Caco-2 (cell line): ENCODE measurements at places on chromosomes 11 and 22. TPM values are rescaled to one million over a fixed set of nuclear protein-coding genes. Genes with fewer than 3 reads are reported as not detected.
A peak's percentile ranks its signal among the peaks of the same experiment; 100 is the strongest.

The FCHSD2 gene
- total RNA-seq: 27.2 and 32.7 TPM in 2 replicates

DNA sequence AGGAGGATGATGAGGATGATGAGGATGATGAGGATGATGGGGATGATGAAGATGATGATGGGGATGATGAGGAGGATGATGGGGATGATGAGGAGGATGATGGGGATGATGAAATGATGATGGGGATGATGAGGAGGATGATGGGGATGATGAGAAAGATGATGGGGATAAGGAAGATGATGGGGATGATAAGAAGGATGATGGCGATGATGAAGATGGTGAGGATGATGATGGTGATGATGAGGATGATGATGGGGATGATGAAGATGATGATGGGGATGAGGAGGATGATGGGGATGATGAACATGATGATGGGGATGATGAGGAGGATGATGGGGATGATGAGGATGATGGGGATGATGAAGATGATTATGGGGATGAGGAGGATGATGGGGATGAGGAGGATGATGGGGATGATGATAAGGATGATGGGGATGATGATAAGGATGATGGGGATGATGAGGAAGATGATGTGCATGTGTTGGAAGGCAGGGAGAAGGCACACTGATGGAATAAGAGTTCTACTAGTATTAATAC is 78.9 kb upstream of the MTMR2 start:
- DNase-seq: no peak

GRCh38 chr22:37428649-37429586 is 1.6 kb upstream of the ELFN2 start:
- peak; percentile 62 for DNase-seq

DNA sequence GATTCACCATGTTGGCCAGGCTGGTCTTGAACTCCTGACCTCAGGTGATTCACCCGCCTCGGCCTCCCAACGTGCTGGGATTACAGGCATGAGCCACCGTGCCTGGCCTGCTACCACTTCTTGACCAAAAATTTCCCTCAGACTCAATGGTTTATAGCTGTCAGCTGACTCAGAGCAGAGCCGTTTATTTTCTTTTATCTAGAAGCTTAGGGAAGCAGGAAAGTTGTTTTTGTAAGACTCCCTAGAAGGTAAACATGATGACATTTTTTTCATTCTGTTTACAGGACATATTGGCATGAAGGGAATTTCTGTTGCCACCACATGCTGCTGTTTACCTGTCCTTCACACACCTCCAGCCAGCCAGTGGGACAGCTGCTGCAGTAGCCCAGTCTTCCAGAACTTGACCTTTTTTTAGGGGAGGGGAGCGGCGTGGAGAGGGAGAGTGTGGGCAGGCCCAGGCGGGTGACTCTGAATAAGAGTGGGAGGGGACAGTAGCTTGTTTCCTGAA is 56.1 kb upstream of the PTPRJ start:
- DNase-seq: peak; percentile 63

GRCh38 chr22:25334162-25334490 is 114.7 kb downstream of the CRYBB2 start:
- DNase-seq: peak; percentile 55

DNA sequence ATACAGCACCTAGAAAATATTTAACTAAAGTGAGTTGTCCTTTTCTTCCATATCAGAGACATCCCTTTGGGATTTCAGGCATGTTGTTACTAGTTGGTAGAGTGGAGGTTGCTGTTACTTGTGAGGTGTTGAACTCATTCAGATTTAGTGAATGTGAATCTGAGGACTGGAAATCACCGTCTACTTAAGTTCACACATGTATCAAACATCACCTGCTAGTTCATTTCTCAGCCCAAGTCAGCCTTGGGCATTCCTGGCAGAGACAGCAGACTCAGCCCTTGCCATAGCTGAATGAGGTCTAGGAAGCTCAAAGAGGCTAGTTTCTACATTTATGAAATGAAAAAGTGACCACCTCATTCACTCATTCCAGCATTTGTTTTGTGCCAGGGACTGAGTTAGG is 9.7 kb downstream of the KDELR3 start:
- no peak for DNase-seq

- DNase-seq: peak; percentile 15
These were observed 28.6 kb upstream of the RASL10A start for GRCh38 chr22:29344137-29344536.

DNA sequence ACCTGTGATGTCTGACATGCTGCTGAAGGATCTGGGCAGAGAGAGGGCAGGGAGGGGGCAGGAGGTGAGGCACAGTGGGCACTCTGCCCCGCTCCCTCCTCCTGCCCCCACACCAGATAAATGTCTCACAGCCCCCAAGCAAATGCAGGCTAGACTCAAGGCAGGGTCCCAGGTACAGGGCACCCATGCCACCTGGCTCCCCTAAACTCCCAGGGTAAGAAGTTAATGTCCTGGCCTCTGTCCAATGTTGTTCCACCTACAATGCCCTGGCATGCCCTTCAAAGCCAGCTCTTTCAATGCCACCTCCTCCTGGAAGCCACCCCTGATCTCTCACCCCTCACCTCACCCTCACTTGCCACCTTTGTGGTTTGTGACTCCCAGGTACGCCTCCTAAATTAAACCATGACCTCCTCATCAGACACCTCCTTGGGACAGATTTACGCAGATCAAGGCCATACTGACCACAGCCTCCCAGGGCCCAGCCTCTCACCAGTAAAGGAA is 16.0 kb downstream of the CARD10 start:
- no peak for DNase-seq

DNA sequence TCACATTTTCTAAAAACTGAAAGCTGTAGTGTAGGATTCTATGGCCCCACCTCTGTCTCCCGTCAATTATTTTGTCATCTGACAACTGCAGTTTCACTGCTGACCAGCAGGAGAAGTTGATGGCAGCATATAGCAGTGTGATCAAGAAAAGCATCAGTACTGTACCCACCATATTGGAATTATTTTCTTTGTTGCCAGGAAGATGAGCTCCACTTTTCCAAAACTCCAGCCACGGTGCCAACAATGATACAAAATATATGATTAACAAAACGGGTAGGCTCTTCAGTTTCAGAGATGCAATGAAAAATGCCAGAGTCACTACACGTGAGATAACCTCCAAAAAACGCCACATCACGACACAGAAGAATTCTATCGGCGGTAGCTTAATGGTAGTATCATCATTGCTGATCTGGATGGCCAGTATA is 41.3 kb downstream of the XKR3 start:
- DNase-seq: no peak

DNA sequence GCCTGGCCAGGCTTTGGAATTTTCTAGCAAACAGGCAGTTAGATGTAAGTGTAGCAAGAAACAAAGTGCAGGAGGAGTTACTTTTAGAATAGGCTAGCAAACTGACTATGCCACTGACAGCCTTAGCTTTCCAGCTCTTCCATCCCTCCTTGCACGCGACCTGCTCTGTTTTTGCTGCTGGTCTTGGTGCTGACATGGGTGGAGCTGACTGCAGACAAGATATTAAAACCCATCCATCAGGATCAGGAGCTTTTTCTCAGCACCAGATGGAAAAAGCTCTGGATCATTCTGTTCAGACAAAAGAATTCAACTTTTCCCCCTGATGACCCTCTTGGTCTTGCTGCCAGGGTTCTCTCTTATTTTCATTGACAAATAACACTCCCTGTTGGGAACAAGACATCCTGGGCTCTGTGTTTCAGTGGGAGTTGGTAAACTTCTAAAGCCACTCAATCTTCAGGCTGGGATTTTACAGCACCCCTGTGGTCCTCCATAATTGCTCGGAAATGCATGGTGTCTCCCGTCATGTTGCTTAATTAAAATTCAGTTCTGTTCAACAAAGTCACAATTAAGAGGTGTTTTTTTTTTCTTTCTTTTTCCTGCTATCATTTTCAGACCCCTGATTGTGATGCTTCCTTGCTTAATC is 240.0 kb upstream of the LARGE1 start:
- no peak for DNase-seq

The HPX gene
- 10.7 and 10.9 TPM in 2 replicates for total RNA-seq

- DNase-seq: no peak
These were observed 383 bp upstream of the TMEM223 start for GRCh38 chr11:62792202-62792575.

- DNase-seq: no peak
These were observed 159.9 kb downstream of the TTC17 start for GRCh38 chr11:43518408-43519160.

GRCh38 chr22:40240686-40241085 is 63.0 kb downstream of the TNRC6B start:
- no peak for DNase-seq

DNA sequence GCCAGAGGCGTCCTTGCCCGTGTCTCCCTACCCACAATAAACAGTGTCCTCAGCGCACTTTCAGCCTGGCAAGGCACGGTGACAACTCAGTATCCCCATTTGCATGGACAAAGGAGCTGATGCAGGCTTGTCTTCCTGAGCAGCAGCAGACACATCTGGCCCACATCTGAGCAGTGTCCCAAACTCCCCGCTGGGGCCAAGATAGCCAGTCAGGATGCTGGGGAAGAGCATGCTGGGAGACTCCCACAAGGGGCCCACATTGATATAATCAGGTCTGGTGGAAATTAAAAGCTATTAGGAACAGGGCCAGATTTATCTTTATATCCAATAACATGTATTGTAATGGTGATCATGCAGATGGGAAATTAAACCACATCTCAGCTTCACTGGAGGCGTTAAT is 24.7 kb downstream of the DSCAML1 start:
- DNase-seq: no peak

DNA sequence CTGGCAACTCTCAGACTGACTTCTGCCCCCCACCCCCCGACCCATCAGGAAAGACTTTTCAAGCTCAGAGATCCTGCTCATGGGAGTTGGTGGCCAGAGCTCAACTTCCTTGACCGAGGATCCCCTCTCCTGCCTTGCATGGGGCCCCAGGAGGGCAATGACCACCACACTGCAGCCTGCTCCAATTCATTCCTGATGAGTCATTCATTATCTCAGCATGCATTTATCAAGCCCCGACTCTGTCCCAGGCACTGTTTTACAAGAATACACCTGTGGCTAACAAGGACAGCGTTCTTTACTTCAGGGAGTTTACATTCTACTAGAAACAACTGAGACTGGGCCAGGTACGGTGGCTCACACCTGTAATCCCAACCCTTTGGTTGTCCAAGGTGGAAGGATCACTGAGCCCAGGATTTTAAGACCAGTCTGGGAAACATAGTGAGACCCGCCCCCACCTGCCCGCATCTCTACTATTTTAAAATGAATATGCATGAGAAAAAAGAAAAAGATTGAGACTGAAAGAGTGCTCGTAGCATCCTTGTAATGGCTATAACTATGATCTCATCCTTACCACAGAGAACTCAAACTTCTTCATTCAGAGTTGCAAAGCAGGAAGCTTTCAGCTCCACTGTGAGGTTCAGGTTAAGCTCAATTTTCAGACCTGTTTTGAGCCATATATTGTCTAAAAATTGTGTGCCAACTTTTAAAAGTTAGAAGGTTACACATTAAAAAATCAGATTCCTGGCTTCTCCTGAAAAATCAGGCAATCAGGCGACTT is 60.4 kb downstream of the FEZ1 start:
- no peak for DNase-seq

DNA sequence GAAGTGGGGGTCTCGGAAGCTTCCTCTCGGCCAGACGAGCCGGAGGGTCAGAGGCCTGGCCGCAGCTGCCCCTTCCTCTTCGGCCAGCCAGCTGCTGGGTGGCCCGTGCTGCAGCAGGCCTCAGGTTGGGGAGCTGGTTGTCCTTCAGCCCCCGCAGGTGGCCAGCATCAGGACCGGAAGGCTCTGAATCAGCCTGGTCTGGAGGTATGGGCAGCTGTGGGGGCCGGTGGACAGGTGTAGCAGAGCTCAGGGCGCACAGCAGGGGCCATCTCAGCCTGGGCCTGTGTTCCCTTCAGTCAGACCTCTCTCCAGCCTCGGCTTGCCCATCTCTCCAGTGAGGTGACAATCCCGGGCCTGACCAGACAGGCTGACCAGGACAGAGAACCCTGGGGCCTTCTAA is 13.9 kb upstream of the TBX1 start:
- DNase-seq: no peak

The PRR33 gene
- not detected in 2 replicates for total RNA-seq

The SLC22A9 gene
- 1.7 and 2.0 TPM in 2 replicates for total RNA-seq

- DNase-seq: no peak
These were observed 9.2 kb upstream of the MRGPRF start for GRCh38 chr11:69022260-69022659.

GRCh38 chr11:112627588-112628045 is 333.6 kb upstream of the NCAM1 start:
- DNase-seq: no peak

DNA sequence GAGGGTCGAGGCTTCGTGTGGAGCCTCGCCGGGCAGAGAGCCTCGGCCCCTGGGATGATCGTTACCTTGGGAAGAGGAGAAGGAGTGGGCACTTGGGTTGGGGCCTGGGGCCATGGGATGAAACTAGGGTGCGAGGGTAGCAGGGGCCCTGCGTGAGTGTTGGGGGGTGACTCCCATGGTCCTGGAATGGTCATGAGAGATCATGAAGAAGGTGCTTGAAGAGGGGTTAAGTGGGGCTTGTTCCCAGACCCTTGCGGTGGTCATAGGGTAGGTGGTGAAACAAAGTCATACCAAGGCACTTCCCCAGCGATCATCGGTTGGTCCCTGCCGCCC is 284 bp downstream of the CCS start:
- DNase-seq: no peak

The OR2D2 gene
- total RNA-seq: not detected in 2 replicates

DNA sequence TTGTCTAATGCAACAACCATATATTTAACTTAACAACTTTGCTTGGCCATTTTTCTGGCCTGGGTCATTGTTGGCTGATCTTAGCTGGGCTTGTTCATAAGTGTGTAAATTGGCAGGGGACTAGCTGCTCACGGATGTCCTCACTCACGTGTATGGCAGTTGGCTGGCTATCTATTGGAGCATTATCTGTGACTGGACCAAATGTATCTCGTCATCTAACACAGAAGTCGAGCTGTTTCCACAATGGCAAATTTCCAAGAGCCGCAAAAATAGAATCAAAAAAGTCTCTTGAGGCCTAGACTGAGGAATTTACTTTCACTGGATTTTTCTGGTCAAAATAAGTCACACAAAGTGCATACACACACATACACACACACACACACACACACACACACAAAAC is 893.3 kb downstream of the FAM181B start:
- DNase-seq: no peak
